Mucosa of gallbladder (tissue), 1 donor: ENCODE measurements at places on chromosomes 2 and 18.

DNA sequence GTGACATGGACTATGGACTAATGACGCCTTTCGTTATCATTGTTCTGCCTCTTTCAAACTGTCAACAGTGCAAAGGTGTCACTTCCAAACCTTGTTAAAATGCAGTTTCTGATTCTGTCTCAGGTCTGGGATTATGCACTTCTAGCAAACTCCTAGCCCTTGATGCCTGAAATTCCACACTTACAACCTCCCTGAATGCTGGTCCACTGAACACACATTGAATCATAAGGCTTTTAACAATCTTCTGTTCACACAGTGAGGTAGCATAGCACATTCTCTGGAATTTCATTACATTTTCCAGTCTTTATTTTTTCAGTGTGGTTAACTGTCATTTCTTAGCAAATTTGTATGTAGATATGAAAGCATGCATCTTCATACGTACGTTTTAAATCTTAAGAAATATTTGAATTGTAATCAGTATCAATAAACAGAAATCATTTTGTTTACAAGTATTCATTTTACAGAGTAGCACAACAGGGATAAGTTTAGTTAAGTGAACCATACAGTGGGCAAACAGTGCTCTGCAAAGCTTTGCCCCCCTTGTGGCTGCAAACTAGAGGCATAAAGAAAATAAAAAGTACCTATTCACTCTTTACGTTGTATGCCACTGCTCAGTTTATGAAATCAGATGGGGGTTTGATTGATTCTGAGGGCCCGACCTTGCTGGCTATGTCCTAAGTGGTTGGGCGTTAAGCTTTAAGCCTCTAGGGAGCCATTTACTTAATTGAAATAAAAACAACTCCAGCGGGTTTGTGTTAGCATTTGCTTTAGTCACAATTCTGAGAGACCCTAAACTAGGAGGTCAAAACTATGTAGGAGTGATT is 250.8 kb downstream of the LRRTM1 start:
- no peak for DNase-seq

DNA sequence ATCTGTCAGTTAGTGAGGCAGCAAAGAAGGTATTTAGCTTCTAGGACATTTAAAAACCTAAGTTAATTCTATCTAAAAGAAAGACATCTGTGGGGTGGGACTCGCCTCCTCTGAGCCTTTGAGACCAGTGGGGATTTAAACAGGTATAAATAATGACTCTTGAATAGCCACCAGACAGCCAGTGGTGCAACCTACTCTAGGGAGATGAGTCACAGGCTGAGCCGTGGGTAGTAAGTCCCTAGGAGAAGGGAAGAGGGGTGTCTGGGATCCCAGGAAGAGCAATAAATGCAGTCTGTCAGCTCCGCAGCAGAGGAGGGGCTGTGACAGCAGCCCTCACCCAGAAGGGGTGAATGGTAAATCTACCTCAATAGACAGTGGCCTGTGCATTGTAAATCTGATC is 43.1 kb upstream of the GALNT3 start:
- no peak for DNase-seq

- no peak for DNase-seq
Observed at GRCh38 chr2:177169810-177170514, 42.6 kb upstream of the HNRNPA3 start.

GRCh38 chr2:134782792-134783191 is 55.6 kb upstream of the ACMSD start:
- DNase-seq = no peak

DNA sequence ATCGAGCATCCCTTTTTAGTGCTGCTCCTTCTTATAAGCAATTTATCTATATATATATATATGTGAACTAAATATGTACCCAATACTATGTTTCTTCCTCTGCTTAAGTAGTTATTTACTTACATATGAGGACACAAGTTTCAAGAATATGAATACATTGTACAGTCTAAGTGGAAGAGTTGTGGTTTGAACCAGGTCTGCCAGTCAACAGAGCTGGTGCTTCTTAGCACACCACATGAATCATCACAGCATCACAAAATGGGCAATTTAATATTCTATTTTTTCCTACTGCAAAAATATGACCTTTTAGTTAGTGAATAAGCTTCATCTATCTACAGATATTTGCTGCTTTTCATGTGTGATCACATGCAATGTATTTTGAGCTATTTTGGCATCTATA is 64.4 kb upstream of the SPAG16 start:
- no peak for DNase-seq

DNA sequence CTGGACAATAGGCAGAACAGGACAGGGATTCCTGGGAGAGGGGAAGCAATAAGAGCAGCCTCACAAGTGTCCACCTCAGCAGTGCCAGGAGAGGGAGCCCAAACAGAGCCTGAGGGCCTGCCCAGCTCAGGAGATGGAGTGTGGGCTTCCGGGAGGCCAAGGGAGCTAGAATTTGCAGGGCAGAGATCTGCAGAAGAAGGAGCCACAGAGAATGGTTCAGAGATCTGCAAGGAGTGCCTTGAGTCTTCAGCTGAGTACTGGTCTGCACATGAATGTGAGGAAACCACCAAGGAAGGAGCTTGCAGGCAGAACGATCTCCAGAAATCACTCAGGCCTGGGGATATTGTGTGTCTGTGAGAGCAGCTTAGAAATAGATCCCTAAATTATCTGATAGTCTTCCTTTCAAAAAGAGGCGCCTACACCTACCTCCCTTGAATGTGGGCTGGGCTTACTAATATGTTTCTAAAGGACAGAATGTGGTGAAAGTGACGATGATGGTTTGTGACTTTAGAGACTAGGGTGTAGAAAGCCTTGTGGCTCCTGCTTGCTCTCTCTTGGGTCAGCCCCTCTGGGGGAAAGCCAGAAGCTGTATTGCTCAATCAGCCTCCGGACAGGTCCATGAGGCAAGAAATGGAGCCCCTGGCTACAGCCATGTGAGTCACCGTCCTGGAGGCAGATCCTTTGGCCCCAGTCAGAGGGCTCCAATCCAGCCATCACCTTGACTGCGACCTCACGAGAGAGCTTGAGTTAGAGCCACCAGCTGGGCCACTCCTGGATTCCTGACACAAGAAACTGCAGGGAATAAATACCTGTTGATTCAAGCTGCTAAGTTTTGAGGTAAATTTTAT is 7.6 kb upstream of the LPIN1 start:
- DNase-seq = peak; percentile 72

DNA sequence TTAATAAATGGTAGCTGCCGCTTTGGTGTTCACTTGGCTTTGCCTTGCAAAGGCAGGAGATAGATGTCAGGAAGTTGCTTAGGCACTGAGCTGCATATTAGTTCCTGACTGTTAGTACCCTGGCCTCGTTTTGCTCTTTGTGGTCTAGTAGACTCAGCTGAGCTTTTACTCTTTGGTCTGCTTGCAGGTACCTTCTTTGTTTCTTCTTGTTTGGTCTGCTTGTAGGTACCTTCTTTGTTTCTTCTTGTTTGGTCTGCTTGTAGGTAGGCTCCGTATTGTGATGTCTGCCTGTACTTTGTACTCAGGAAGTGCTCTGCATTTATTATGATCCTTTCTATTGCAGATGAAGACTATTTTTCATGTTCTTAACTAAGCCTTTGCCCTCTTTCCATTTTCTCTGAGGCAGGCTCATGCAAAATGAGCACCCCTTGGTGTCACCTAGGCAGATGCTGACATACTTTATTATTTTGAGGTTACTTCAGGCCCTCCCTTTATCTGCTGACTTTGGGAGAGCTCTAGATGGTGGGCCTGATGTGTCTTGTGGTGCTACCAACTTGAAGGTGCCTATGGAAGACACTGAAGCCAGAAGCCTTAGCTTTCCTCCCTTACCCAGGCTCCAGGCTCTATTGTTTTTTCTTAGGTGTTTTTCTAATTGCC is 6.0 kb downstream of the RPIA start:
- DNase-seq = no peak

GRCh38 chr2:42438685-42439084 is 55.1 kb downstream of the KCNG3 start:
- no peak for DNase-seq

DNA sequence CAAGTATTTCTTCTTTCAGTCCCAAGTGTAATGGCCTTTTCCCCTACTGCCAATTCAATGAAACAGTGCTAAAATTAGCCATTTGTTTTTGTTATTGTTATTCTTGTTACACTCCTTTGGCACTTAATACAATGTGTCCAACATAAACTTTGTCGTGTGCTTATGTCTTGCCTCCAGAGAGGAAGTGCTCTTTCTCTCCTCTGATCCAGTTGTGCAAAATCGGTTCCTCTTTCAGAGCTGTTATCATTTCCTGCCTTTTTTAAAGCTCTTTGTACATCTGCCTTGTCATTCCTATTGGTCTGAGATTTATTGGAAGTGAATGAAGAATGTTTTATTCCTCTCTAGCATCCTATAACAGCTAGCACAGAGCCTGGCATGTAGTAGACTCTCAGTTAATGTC is 623.2 kb upstream of the ID2 start:
- no peak for DNase-seq

DNA sequence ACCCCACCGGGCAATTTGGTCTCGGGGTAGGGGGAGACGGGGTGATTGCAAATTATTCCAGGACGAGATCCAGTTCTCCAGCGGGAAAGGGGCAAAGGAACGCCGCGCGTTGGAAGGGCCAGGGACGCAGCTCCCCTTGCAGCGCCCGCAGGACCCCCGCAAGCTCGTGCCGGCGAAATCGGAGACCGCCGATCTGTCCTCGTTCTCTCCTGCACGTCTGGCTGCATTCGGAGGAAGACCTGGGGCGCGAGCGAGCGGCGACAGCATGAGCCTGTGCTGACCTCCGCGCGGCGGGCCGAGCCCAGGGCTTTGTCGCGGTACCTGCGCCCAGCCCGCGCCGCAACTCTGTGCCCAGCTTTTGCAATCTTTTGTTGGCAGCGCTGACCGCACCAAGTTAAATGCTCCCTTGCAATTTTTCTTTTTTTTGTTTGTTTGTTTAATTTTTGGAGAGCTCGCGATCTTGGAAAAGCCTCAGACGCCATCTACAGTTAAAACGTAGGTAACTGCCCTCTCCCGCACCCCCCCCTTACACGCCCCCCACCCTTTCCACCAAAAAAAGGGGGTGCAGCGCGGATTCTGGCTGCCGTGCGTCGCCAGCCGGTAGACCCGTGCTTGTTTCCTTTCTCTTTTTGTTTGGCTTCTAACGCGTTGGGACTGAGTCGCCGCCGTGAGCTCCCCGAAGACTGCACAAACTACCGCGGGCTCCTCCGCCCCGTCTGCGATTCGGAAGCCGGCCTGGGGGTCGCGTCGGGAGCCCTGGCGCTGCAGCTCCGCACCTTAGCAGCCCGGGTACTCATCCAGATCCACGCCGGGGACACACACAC is 667 bp downstream of the TRIB2 start:
- peak; percentile 47 for DNase-seq
